ENCODE measurements at places on chromosomes 2 and 18.

DNA sequence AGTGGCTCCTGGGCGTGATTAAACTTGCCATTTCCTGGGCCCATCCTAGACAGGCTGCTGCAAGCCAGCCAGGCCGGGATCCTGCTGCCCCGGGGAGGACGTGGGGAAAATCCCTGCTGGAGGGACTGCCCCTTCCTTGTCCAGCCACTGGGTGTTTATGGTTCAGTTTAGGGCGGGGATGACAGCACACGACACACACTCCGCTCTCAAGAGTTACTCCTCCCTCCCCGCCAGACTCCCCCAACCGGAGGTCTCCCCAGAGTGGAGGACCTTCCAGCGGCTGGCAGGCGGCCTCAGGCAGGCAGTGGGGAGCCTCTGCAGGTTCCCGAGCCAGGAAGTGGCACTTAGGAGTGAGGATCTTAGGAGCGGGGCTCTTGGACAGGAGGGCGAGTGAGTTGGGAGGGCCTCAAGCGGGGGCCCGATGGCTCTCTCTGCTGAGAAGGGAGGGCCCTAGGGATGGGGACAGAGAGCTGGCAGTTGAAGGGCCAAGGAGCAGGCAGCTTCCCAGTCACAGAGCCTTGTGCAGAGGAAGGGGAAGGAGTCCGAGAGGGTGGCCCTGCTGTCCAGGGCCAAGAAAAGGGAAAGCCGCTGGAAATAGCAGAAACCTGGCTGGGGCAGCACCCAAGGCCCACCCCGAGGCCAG is 5.7 kb upstream of the GPR35 start:
- no peak for DNase-seq

GRCh38 chr2:223594831-223595230 is 7.3 kb downstream of the SCG2 start:
- DNase-seq: no peak

- DNase-seq: no peak
These were observed 368.5 kb downstream of the ARHGAP15 start for GRCh38 chr2:143497726-143498125.

DNA sequence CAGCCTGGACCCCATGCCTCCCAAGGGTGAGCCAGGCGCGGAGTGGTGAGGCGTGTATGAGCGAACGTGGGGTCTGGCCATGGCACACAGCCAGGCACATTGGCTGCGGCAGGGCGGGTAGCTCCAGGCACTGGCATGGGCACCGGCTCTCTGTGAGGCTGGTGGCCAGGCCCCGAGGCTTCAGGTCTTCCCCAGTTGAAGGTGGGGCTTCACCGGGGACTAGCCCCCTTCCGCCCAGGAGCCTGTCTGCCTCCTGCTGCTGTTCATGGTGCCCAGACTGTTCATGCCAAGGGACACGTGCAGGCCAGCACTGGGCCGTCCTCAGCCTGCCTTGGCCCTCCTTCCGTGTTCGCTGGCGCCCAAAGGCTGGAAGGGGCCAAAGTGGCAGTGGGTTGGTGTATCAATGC is 26.8 kb downstream of the DDX1 start:
- no peak for DNase-seq
